Stimulated activated CD4-positive, alpha-beta T cell treated with anti-CD3 and anti-CD28 coated beads, Interleukin-1b, Interleukin-23, amount 100 ng/mL, for 1 hour (primary cell): ENCODE measurements at places on chromosomes 12 and 14.

DNA sequence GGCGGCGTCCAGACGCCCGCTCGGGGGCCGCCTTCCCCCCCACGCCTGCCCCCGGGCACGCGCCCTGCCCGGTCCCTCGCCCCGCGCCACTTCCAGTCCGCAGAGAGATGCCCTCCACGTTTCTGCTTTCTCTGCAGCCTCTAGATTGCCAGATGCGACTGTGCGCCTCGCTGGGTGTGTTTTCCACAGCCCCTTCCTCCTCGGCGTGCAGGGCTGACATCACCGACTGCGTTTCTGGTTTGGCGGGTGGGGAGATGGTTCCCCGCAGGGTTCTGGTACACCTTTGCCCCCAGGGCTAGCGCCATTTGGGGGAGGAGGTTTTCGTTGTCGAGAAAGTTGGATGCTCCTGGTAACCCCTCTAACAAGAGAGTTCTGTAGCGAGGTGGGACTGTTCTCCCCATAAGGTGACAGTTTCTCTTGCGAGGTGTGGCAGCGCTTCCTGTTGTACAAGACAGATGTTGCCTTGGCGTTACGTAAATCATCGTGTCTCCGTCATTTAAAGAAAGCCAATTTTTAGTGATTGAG, 1.5 kb downstream of the CALM1 start:
- no peak for DNase-seq

- DNase-seq: no peak
Measured at GRCh38 chr14:80164991-80165721, 46.1 kb downstream of the DIO2 start.

DNA sequence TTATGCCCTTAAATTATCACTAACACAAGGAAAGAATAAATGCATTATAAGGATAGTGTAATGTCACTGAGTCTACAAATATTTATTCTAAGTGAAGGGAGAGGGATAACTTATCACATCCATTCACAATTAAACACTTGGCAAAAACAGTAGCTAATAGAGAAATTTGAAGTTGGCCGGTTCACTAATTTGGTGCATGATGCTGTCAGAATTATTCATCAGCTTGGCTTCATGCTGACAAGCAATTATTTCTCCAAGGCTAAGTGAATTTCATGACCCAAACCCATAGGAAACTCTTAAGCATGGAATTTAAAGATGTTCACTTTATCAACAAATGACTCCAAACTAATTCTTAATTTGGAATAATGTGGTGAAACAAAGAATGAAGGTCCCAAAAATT, 25.0 kb upstream of the NR1H4 start:
- DNase-seq: no peak

GRCh38 chr12:27549236-27549800, 25.3 kb downstream of the PPFIBP1 start:
- DNase-seq: no peak

GRCh38 chr14:99659333-99659741, 14.4 kb downstream of the HHIPL1 start:
- DNase-seq: no peak

DNA sequence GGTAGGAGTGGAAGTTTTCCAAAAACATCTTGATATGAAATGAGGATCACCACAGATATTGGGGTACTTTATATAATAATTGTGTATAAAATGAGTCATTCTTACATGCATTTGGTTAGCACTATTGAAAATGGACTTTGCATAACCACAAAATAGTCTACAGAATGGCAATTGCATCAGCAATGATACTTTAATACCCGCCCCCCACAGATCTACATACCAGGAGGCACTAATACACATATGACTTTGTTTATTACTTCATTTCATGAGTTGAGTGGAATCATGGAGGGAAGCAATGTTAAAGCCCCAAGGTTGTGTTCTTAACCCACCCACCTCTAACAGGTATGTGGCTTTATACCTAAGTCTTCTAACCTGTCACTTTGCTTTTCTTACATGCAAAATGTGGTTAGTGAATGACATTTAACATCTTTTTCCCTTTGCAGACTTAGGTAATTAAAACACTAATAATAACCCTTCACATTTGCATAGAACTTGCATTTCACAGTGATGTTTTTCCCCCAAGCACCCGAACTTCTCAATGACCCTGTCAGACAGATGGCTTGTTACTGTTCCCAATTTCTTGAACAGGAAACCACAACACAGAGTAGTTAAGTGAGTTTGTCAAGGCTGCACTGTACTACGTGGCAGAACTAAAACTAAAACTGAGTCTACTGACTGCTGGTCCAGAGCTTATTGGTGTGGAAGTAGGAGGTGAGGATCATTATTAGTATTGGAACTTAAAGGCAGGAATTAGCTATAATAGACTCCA, 101.9 kb downstream of the NPAS3 start:
- DNase-seq: no peak

DNA sequence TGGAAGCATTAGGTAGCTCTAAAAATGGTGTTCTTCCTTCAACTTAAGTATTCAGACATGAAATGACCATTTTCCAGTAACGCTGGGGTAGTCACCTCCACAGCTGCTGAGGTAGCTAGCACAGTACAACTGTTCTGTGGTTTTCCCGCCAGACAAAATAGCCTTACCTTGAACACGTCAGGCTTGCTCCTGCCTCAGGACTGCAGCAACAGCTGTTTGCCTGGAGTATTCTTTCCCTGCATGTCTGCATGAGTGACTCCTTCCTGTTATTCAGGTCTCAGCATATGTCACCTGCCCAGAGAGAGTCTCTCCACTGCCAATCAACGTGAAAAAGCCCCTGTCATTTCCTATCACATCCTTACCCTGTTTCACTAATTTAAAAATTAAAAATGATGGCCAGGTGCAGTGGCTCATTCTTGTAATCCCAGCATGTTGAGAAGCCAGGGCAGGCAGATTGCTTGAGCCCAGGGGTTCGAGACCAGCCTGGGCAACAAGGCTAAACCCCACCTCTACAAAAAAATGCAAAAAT, 37.9 kb downstream of the WDR89 start:
- no peak for DNase-seq

GRCh38 chr14:96917442-96917963, 120.3 kb downstream of the VRK1 start:
- DNase-seq: no peak

DNA sequence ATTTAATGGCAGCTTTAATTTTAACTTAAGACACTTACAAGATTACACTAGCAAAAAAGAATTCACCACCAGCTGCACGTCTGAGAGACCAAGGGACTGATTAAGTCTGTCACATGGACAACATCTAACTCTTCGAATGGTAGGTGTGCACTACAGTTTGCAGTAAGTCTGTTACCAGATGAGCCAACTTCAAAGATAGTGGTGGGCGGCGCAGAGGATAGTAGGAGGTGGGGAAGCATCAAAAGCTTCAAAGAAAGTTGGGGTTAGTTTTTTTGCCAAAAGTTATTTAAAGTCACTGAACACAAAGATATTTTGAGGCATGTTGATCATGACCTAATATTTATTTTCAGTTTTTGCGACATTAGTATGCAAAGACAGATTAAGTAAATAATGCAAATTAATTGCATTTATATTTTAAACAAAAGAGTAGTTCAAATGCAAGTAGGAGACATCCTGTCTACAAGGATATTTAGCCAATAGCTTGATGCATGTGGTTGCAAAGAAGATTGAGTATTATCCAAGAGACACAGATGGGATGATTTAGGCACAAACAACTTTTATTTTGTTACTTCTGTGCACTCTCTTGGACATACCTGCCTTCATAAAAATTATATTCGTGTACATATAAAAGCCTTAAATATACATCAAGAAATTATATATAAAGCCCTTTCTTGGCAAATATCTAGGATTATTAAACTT, 327.7 kb downstream of the BMP4 start:
- DNase-seq: no peak

- no peak for DNase-seq
Measured at GRCh38 chr12:55748230-55748993, 5.5 kb downstream of the GDF11 start.

- DNase-seq: no peak
Measured at GRCh38 chr12:22541496-22542155, 2.7 kb downstream of the C2CD5 start.

GRCh38 chr14:76077340-76077739, 74.4 kb upstream of the GPATCH2L start:
- DNase-seq: no peak

DNA sequence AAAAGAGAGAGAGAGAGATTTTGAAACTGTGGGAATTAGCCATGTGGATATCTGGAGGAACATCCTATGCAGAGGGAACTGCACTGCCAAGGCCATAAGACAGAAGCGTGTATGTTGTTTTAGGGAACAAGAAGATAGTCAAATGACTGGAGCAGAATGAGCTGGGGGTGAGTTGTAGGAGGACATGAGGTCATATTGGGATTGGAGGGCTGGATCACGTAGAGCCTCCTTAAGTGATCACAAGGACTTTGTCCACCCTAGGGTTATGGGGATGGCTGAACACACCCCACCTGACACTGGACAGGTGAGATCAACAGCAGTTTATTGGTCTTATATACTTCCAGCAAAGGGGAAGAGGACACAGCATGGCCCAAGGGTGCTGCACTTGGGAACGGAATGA, 8.2 kb upstream of the CGRRF1 start:
- DNase-seq: no peak

DNA sequence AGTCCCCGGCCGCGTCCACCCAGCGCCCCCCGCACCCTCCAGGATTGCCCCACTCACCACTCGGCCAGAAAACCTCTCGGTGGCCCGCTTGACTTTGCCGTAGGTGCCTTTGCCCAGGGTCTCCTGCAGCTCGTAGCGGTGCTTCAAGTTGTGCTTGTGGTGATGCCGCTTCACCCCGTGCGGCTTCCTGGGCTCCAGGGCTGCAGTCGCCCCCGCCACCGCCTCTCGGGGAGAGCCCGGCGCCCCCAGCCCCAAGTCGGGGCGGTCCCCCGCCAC, 459 bp downstream of the NUAK1 start:
- no peak for DNase-seq

- no peak for DNase-seq
Measured at GRCh38 chr12:12384571-12385340, 27.9 kb downstream of the BORCS5 start.

GRCh38 chr12:12983420-12984035, 16.5 kb downstream of the HEBP1 start:
- no peak for DNase-seq

GRCh38 chr14:29144621-29145020, 378.0 kb downstream of the FOXG1 start:
- no peak for DNase-seq

GRCh38 chr12:114425031-114425626, 19.2 kb upstream of the TBX5 start:
- no peak for DNase-seq

DNA sequence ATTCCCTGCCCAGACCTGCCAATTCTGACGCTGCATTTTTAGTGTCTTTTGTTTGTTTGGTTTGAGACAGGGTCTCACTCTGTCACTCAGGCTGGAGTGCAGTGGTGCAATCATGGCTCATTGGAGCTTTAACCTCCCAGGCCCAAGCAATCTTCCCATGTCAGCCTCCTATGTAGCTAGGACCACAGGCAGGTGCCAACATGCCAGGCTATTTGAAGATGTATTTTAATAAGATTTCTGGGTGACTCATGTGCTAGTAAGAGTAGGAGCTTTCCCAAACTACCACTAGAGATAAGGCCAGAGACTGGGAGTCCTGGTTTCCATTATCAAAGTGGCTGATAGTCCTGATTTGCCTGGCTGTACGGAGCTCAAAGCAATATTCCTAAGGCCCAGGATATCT, 693.3 kb downstream of the MED13L start:
- no peak for DNase-seq

DNA sequence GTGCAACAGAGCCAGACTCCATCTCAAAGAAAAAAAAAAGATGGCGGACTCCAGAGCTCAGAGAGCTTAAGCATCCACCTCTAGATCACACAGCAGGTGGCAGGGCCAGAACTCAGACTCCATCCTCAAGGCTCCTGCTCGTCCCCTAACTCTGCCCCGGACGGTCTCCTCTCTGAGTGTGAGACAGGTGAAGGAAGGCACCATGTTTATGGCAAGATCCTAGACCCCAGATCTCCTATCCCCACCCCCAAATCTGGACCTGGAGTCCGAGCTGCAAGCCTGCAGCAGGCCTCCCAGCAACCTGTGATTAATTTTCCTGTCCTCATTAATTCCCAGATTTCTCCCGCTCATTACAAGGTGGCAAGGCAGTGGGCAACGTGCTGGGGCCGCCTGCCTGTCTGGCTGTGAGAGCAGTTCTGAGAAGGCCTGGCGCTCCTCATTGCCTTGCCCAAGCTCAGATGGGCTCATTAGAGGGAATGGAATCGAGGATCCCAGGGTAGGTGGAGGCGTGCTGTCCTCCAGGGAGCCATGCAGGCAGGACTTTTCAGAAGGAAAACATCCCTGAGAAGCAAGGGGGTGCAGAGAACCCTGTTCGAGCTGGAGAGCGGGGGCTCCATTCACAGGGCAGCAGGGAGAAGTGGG, 296.6 kb upstream of the RTL1 start:
- no peak for DNase-seq

DNA sequence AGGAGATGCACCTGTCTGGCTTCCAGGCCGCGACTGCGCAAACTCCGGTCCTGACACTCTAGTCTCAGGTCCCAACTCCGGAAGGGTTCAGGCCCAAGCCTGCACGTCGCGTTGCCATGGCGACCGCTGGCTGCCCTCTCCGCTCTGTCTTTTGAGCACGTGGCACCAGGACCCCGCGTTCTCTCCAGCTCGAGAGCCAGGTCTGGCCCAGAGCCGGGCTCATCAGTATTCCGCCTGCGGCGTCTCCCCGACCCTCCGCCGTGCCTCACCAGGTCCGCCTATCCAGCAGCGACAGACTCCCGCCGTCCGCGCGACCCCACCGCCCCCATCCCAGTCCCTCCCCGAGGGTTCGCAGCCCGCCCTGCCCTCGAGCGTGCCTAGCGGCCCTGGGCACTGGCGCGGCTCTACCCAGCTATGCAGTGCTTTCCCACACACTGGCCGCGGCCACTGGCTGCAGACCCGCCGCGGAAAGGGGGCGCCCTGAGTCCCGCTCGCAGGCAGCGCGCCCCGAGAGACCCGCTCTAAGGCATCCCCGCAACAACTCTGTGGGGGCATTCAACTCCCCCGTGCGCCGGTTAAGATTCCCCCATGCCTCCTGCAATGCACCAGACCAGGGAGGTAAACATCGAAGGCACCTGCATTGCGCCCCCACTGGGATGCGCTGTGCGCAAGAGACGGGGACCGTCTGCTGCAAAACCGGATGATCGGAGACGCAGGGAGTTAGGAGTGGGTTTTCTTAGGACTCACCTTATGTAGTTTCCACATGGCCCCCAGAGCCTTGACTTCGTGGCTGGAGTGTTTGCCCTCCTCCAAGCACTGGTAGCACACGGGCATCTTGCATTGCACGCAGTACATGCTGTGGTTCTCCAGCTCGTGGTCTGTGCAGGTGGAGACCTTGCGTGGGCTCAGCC, 1.3 kb downstream of the TRIM9 start:
- DNase-seq: peak; percentile 35
